ENCODE measurements at places on chromosomes 6 and 20.

- DNase-seq: no peak
Observed at GRCh38 chr6:99607416-99608036, 893 bp downstream of the PRDM13 start.

- DNase-seq: no peak
Observed at GRCh38 chr6:31530659-31531058, 1.9 kb downstream of the MCCD1 start.

DNA sequence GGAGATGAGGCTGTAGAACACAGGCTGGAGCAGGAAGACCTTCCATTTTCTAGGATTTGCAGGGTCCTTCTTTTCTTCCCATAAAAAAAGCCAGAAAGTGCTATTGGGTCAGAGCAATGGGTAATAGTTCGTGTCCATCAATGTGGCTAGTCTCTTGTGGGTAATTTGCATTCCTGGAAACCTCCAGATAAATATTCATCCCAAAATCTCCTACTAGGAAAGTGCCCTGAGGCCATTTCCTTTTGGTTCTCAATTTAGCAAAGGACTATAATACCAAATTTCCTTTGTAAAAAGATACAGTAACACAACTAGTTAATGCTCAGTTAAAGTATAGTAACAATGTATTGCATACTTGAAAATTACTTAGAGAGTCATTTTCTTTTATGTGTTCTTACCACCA, 138.1 kb upstream of the TAB2 start:
- no peak for DNase-seq

- DNase-seq: no peak
Observed at GRCh38 chr6:140101818-140102217, 727.4 kb upstream of the CITED2 start.

GRCh38 chr6:37243816-37244370, 13.7 kb upstream of the TBC1D22B start:
- peak; percentile 51 for DNase-seq

DNA sequence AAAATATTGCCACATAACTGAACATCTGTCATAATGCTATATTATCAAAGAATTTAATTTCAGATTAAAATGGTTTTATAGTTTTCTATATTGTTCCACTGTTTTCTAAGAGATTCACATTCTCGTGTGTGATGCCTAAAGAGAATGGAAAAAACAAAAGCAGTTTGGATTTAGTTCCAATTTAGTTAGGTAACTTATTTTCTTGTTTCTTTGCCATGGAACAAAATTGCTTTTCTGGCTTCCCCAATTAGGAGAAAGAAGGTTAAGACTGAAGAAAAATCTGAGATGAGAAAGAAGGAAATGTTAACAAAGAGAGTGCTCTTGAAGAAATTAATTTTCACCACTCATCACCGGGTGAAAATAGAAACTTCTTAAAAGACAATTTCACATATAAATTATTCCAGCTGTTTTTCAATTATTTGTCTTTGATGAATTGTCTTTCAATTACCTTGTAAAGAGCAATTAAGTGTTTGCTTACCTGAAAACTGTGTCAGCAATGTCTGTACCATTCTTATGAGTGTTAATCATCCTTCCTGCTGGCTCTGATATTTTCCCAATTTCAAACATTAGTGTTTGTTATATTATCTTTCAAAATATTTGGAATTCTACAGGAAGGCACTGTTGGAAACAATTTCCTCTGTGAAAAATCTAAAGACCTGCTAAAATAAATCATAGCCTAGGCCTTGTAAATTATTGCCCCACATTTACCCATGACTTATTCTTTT, 19.5 kb downstream of the PHACTR2 start:
- no peak for DNase-seq

GRCh38 chr6:136822046-136822375, 381 bp upstream of the PEX7 start:
- DNase-seq: no peak

All from hematopoietic multipotent progenitor cell treated with erythropoietin and hydrocortisone succinate and interleukin-3 and kit ligand, for 4 days (in vitro differentiated cells).